Fibroblast of skin of back (primary cell): ENCODE measurements at places on chromosomes 5 and 9.

DNA sequence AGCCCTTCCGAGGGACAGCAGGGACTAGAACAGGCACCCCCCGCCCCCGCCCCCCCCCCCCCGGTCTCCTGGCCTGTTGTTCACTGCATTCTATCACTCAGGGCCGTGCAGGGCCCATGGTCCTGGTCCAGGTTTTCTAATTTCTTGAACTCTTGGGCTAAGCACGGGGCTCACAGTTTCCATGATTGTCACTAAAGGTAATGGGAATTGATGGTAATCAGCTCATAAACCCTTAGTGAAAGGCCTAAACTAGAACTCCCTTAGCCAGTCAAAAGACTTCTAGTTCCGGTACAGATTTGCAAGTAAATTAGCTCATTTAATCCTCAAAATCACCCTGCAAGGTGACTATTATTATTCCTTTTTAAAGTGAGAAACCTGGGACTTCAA lies 14.7 kb upstream of the PWWP2A start:
- DNase-seq: no peak

- DNase-seq: peak; percentile 97
These were observed 223.3 kb downstream of the SEC61B start for GRCh38 chr9:99445371-99445891.

GRCh38 chr5:79493596-79494345 lies 20.2 kb downstream of the HOMER1 start:
- DNase-seq: no peak

DNA sequence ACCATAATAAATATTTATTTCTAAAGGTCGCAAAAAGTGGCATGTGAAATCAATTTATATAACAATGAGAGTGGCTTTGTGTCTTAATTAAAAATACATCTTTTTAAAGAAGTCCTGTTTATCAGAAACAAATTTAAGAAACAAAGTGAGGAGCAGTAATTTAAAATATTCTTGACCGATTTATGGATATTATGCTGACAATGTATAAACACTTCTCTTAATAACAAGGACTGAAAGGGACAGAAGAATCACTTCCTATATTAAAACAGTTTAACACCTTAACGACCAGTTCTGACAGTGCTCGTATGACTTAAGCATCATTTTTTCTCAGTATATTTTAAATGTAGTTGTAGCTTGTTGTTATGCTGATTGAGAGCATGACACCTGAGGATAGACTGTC lies 149.1 kb downstream of the GABRB2 start:
- no peak for DNase-seq

- peak; percentile 12 for DNase-seq
These were observed 516 bp downstream of the MRPL41 start for GRCh38 chr9:137552022-137552768.

DNA sequence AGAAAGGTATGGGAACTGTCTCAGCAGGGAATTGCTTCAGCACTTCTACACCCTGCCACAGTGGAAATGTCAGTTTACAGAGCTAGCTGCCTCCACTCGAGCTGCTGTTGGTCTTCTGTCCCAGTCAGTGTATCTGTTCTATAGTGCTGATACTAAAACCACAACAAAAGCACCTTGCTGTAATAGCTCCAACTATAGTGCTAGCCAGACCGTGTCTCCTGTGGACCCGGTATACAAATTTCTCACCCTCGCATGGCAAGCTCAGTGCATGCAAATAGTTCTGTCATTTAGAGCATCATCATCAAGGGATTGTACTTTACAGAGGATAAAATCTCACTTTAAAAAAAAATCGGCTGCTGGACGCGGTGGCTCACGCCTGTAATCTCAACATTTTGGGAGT lies 51.5 kb upstream of the IQGAP2 start:
- DNase-seq: no peak

GRCh38 chr5:75361310-75361709 lies 24.3 kb downstream of the HMGCR start:
- DNase-seq: no peak

- no peak for DNase-seq
These were observed 340.1 kb upstream of the PRR16 start for GRCh38 chr5:120124031-120124430.

DNA sequence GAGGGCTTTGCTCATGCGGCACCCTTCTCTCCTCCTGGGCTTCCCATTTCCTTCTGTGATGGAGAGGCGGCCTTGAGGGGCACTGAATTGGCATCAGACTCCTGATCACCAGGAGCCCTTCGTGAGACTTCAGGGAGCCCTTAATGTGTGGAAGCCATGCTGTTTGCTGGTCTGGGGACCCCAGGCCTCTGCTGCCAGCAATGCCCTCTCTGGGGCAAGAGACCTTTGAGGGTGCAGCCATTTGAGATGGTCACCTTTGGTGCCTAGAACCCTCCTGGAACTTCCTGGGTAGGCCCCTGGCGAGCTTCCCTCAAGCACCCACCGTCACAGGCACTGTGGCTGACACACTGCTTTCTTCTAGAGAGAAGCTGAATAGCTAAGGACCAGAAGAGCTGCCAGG lies 338.7 kb upstream of the IRX4 start:
- DNase-seq: no peak

- no peak for DNase-seq
These were observed 125.9 kb upstream of the FSTL4 start for GRCh38 chr5:133738271-133738670.

DNA sequence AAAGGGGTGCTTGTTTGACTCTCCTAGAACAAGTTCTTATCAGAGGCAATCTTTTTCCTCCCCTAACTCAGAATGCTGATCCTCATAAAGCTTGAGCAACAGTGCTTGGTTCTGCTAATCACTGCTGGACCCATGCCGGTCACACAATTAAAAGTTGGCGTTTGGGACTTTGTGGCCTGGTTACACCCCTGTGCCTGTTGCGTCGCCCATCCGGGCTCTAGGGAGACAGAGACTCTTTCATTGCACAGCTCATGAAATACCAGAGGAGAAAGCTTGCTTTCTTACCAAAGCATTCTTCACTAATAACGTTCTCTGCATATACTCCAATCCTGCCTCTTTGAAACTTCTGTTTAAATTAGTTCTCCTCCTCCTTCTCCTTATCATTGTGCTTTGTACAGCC lies 301.1 kb downstream of the NR3C1 start:
- DNase-seq: no peak

DNA sequence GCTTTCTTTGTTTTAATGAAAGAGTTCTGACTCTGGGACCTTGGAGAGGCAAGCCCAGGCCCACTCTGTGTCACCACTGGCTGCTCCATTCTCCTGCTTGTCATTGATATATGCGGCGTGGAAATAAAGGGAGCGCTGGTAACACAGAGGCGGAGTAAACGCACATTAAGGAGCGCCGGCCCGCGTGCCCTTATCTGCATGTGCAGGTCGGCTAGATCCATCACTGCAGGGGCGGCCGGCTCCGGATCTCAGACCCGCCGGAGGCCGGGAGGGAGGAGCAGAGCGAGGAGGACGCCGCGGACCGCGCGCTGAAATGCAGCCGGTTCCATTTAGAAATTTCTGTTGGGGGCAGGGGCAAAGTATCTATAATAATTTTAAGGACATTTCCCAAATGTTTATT lies 70.8 kb downstream of the MRPL36 start:
- no peak for DNase-seq

DNA sequence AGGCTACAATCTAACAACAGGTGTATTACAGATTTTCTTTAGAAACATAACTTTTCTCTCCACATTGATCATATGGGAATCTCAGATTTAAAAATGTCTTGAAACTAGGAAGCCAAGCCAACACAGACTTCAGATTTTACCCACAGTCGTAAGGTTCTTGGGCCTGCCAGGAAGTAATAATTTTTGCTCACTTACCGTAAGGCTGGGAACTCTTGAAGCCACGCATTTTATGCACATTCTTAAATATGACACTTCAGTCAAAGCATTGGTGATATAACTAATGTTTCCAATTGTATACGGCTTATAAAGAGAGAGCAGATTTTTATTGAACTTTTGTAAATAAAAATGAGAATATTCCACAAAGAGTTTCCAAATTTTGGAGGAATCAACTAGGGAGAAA lies 328.9 kb upstream of the TRPC7 start:
- no peak for DNase-seq

DNA sequence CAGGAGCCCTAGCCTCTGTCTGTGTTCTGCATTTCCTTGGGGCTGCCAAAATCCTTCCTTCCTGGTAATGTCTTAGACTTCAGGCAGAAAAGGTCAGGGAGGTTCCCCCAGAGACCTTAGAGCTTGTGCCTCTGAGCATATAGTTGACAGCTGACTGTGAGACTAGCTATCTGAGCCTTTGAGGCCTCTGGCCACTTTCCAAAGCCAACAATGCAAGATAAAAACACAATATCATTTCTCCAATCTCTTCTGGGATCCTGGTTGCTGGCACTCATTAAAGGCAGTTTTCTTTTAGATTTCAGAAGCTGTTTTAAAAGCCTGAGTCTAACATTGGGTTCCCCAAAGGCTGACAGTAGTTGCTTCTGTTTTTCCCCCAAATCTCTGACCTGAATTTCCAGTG lies 13.2 kb upstream of the GLRA1 start:
- DNase-seq: no peak

DNA sequence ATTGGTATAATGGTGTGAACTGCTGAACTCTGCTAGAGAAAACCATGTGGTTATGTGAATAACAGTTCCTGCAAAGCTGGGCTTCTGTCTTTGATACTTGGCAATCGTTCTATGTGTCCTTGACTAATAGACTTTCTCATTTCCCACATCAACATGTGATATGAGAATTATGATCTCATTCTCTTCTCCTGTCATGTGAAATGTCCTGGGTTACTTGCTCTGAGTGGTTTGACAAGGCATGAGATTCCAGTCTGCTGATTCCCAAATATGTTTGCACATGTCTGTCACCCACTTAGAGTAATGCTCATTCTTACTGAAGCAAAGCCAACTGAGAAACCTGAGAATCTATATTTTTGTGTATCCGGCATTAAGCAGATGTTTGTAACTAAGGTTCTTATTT lies 141.2 kb downstream of the PARP8 start:
- DNase-seq: no peak

DNA sequence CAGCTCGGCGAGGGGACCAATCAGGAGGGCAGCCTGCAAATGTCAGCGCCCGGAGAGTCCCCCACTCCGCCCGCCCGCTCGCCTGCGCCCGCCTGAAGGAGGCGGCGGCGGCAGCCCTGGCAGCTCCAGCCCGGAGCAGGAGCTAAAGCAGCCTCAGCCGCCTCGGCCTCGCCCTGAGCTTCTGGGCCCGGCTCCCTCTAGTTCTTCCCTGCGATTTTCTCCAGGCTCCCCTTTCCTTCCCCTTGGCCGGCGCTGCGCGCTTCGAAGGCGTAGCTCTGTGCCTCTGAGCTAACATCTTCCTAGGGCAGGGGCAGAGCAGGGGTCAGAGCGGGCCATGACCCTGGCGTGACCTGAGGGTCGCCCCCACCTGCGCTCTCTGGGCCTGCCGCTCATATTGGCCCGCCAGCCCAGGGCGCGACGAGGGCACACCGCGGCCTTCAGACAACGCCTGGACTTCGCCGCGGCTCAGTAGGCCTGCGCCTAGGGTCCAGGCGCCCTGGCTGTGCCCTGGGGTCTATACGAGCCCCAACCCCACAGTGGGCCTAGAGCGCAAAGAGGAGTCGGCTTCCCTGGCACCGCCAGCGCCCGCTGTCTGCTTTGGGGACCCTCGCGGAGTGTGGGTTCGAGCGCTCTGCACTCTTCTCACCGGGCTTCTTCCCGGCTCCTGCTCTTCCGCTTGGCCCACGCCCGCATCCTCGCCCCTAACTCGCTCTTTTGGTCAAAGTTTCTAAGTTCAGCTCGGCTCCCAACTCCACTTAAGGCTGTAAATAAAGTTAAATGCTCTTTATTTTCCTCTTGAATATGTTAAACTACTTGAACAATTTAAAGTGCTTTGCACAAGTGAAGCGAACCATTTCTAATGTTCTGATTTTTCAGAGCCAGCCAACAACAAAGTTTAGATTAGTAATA lies 504 bp upstream of the OTP start:
- no peak for DNase-seq

DNA sequence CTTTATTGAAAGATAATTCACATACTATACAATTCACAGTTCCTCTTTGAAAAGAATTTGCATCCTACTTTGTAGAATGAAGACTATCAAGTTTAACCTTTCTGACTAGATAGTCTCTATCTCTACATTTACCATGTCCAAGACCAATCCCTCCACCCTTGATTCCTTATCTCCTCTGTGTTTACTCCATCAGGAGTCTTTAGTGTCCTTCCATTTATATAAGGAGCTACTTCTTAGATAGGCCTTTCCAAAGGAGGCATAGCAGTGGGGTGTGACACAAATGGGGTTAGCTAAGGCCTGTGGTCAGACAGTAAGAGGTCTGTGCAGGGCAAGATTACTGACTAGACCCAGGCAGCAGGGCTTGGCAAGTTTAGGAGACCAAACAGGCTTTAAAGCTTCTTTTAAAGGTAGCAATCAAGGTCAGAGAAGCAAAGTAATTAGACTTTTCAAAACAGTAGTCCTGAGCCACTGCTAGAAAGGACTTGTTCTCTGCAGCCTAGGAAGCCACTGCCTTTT lies 11.1 kb upstream of the DMXL1 start:
- no peak for DNase-seq

DNA sequence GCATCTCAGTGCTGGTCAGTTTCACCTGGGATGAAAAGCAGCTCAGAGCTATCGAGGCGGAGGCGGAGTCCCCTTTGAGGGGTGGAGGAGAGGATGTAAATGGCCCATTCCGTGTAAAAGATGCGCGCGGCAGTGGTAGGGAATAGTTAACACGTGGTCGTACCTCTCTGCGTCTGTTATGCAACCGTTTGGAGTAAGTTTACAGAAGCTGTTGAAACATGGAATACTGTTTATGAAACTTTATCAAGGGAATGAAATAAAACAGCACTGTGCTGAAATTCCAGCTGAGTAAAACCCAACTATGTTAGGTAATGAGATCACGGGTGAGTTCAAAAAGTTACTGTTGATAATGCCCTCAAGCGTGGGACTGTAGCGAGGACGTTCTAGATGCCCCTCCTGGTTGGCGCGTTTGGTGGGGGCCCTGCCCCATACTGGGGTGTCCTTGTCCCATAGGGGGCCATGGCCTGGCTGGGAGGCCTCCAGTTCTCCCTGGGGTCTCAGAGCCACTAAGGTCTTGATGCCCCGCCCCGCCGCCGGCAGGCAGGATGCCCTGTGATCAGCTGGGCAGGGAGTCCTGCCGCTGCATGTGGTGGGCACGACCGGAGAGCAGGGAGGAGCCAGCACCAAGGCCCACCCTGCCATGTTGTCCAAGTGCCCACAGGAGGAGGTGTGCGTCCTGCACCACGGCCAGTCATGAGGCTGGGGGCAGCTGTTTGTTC lies 90.9 kb downstream of the COL5A1 start:
- no peak for DNase-seq

DNA sequence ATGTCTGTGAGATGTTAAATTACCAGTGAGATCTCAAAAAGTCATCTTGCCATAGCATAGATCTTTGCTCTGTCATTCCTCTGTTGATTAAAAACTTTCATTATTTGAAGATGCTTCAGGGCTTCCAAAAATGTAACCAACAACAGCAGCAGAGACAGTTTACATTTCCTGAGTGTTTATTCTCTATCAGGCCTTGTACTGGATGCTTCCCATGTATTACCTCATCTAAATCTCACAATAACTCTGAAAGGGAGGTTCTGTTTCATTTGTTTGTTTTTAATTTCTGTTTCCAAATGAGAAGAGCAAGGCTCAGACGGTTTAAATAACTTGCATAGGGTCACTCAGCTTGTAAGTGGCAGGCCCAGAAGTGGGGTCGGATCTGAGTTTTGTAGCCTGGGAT lies 45.2 kb downstream of the MRRF start:
- DNase-seq: no peak

- no peak for DNase-seq
These were observed 270.8 kb downstream of the NSG2 start for GRCh38 chr5:174316326-174316725.
